Activated T-cell treated with anti-CD3 and anti-CD28 coated beads for 24 hours (primary cell): ENCODE measurements at places on chromosomes 13 and 19.

DNA sequence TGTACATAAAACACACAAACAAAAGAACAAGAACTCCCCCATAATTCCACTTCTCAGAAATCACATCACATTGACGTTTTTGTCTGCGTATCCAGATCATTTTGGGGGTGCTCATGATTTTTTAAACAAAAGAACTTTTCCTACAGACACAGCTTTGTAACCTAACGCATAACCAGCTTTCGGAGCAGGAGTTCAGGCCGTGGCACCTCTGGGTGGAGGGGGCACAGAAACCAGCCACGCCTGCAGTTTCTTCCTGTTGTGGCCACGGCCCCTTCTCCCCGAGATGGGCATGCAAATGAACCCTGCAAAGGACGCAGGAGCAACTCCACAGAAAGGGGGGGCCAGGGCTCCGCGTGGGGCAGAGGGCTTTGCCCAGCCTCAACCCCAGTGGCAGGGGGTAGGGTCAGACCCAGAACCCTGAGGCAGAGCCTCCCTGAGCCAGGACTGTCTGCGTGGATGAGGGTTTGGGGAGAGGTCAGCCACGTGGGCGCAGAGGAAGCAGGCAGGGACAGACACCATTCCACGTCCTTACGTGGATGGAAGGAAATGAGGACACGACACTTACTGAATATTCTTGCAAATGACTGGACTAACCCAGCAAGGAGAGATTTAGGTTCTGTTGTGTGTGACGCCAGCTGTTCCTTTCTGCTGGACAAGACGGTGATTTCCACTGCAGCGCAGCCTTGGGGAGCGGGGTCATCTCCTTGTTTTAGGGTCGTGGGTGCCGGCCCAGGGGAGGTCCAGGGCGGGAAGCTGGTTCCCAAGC is 64.4 kb downstream of the RASA3 start:
- no peak for DNase-seq

- DNase-seq = no peak
These were observed 8.3 kb upstream of the DZIP1 start for GRCh38 chr13:95652821-95653220.

DNA sequence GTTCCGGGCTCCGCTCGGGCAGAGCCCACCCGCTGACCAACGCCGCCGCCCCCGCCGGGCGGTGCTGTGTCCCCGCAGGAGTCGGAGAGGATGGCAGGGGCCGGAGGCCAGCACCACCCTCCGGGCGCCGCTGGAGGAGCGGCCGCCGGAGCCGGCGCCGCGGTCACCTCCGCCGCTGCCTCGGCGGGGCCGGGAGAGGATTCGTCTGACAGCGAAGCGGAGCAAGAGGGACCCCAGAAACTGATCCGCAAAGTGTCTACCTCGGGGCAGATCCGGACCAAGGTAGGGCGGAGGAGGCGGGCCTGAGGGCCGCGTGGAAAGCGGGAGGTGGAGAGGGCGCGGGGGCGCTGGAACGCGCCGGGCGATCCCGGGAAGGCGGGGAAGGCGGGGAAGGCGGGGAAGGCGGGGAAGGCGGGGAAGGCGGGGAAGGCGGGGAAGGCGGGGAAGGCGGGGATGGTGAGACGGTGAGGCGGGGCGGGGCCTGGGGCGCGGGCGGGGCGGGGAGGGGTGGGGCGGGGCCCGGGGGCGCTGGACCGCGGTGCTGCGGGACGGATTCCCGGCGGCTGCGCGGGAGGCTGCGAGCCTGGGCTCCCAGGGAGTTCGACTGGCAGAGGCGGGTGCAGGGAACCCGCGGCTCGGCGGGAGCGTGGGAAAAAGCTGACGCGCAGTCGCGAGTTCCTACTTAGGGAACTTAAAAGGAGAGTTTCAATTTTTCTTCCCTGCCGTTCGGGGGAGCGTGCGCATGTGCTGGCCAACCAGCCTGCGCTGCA is 421 bp downstream of the DGKH start:
- peak; percentile 56 for DNase-seq

DNA sequence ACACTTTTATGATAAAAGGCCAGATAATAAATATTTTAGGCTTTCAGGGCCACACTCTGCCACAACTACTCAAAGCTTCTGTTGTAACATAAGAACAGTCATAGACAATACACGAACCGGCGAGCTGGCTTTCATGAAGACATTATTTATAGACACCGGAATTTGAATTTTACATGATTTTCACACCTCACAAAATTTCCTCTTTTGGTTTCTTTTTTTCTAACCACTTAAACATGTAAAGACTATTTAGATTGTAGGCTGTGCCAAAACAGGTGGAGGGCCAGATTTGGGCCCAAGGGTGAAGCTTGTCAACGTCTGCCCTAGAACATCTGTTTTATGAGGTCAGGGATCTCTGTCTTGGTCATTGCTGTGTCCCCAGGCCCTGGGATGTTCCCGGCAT is 29.7 kb upstream of the FXYD3 start:
- DNase-seq = no peak

- DNase-seq = no peak
These were observed 136.7 kb upstream of the ZNF91 start for GRCh38 chr19:23531976-23532375.

DNA sequence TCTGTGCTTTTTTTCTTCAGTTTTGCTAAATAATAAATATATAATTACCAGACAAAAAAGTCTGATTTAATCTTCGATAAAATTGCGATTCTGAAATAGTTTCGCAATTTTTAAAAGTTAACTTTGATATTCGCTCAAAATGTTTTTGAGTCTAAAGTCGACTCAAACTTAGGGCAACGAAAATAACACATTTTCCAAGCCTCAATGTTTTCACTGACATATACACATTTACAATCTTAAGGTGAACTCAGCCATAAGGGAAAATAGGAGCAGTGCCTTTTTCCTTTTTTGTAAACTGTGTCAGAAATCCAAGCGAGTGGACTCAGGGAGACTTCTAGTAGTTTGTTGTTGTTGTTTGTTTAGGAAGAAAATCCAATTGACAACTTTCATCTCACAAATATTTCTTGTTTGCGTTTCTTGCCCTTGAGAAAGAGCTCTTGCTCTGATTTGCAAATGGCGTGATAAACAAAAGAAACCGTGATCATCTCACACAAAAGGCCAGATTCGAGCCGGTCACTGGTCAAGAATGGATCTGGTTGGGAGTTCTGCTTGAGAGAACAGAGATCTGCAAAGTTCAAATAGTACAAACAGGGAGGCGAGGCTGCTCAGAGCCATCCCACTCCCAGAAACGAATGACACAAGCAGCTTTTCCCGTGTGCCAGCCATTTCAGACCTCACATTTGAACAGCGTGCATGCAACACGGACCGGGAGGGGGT is 2.1 kb downstream of the SOX21 start:
- DNase-seq = no peak

GRCh38 chr19:42386974-42387707 is 3.0 kb downstream of the CNFN start:
- peak; percentile 49 for DNase-seq

- DNase-seq = no peak
These were observed 19.2 kb downstream of the MIER2 start for GRCh38 chr19:325173-325936.

DNA sequence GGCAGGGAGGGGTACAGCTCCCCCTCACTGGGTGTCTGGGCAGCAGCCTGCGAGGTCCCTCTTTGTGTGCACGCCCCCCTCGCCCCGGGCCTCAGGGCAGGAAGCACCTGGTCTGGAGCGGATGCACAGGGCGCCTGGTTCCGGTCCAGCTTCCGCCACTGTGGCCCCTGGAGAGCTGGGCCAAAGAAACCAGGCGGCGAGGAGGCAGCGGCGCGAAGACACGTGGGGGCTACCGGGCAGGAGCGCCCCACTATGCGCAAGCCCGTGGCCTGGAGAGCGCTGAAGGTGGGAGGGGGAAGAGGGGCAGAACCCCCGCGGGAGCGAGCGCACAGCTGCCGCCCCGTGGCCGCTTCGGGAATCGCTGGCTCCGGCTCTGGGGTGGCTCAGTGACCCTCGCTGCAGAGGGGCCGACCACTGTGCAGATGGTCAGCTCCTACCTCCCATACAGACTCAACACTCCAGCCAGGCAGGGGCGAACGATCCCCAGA is 1.7 kb upstream of the LYL1 start:
- DNase-seq = no peak

- no peak for DNase-seq
These were observed 5.6 kb upstream of the TM9SF2 start for GRCh38 chr13:99495466-99496183.

DNA sequence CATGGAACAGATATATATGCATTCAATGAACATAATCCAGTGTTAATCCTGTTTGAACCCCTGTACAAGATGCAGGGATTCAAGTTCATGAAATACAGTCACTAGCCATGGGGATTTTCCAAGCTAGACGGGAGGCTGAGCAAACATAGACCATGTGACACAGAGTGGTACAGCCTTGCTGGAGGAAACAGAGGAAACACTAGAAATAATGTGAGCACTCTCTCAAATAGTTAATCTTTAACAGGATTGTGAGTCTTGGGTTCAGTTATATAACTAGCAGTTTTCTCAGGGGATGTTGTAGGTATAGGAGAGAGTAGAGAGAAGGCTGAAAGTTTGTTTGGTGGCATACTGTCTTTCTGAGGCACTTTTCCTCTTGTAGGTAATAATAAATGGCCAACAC is 13.9 kb upstream of the LGALS16 start:
- DNase-seq = no peak

DNA sequence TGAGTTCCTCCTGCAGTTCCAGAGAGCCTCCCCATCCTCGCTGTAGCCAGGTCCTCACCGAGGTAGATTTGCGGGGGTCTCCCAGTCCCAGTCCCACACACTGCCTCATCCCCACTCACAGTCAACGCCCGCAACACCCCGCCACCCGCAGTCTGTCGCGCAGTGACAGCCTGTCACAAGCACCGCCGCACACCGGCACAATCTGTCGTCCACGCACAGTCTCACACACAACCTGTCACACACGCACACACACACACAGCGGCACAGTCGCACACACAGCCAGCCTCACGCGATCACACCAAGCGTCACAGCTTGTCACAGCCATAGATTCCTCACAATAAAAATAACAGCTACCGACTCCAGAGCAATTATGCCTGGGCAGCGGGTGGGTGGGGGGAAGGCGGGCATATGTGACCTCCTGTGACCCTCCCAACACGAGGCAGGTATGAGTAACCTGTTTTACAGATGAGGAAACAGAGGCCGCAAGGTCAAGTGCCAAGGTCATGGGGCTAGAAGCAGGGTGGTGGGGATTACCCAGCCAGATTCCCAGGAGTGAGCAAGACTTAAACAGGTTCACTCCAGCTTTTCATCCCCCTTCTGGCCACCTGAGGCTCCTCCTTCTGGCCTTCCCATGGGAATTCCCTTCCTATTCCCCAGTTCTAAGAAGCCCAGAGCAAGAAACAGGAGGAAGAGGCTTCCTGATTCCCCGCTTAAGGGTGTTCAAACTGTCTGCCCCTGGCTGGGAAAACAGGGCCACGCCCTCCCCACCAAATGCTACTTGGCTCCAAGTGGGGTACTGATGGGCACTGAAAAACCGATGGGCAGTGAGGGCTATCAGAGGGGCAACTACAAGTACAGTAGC is 13.9 kb downstream of the NFIX start:
- no peak for DNase-seq
